ENCODE measurements at places on chromosomes 1 and 21. TPM values are rescaled to one million over a fixed set of nuclear protein-coding genes. Genes with fewer than 3 reads are reported as not detected.
A peak's percentile ranks its signal among the peaks of the same experiment; 100 is the strongest.

RHOC gene
- total RNA-seq: 423 TPM

C21orf58 gene
- 11.5 TPM for total RNA-seq

SHE gene
- total RNA-seq: not detected

CNR2 gene
- not detected for total RNA-seq

TSSK3 gene
- total RNA-seq: not detected

GRCh38 chr1:204437796-204438570 is 26.4 kb upstream of the PPP1R15B start:
- DNase-seq: no peak

- no peak for DNase-seq
These were observed 11.8 kb upstream of the TRIM17 start for GRCh38 chr1:228428412-228428811.

GRCh38 chr1:210371916-210372315 is 43.2 kb downstream of the HHAT start:
- no peak for DNase-seq

DNA sequence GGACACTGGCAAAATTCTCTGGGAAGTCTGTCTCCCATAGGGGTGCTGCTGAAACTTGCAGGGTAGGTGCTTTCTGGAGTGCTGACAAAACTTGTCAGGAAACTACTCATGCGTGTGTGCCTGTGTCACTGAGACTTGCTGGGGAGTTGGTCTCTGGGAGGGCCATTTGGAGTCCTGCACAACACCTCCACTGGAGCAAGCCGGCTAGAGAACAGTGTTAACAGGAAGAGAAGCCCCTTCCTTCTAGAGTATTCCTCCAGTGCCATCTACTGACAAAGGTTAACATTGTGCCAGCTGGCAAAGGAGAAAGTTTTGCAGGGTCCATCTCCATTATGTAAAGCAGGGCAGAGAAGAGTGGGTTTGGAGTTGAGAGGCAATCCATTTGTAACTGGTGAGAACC is 30.0 kb downstream of the ZMYM4 start:
- peak; percentile 28 for DNase-seq

- DNase-seq: peak; percentile 61
These were observed 33.3 kb downstream of the ALG14 start for GRCh38 chr1:95039360-95040031.

- DNase-seq: peak; percentile 36
These were observed 15.3 kb upstream of the PLA2G4A start for GRCh38 chr1:186813420-186813819.

DNA sequence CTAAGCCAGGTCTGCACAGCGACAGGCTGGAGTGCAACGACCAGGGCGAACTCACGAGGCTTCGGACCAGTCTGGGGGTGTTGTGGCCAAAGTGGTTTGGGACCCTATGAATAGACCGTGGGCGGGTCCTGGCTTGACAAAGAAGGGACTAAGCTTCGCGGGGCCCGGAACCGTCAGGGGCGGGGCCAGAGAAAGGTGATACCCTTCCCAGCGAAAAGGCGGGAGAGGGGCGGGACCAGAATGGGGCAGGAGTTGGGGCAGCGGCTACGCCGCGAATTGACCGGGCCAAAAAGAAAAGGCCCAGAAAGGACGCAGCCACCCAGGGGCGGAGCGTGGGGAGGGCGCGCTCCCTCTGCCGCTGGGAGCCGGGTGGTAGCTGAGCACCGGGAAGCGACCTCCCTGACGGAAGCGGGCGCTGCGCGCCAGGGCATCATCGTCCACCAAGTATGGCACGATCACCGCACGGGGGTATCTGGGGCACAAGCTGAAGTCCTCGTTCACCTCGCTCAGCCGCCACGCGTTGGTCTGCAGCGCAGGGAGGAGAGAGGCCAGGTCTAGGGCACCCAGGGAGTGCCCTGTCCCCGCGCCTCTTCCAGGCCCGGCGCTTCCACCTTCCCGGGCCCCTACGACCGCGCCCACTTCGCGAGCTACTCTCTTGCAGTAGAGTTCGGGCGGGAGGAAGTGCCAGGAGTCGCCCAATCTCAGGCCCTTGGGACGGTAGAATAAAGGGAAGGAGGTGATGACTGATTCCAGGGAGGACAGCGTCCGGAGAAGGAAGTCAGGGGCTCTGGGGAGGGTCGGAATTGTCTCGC is 6.7 kb upstream of the FAM167B start:
- DNase-seq: no peak

- no peak for DNase-seq
These were observed 43.1 kb downstream of the KCNA2 start for GRCh38 chr1:110563089-110563488.

GRCh38 chr1:36913016-36913415 is 121.3 kb downstream of the GRIK3 start:
- DNase-seq: no peak

- no peak for DNase-seq
These were observed 42.6 kb downstream of the DNM3 start for GRCh38 chr1:171883849-171884248.

DNA sequence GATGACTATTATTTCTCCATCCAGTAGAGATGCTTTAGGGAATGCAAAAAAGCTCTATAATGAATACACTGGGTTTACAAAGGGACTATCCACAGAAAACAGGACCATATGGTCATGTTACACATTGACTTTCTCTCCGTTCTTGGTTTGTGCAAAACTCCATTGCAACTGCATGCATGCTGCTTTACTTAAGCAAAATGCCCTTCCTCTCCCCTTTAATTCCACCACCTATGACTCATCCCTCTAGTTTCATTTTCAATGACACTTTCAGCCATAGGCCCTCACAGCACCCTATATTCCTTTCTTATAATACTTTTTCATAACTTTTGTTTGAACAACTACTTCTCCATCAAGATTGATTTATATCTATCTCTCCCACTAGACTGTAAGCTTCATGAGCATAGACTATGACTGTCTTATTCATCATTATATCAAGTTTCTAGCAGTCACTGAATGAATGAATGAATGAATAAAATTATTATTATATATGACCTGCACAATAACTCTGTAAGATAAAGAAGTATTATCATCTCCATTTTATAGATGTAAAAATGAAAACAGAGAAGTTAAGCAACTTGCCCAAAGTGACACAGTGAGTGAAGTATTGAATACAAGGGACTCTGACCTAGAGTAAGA is 248.9 kb downstream of the PLPP3 start:
- peak; percentile 66 for DNase-seq

- DNase-seq: no peak
These were observed 66.8 kb downstream of the CAPZB start for GRCh38 chr1:19418503-19418971.

DNA sequence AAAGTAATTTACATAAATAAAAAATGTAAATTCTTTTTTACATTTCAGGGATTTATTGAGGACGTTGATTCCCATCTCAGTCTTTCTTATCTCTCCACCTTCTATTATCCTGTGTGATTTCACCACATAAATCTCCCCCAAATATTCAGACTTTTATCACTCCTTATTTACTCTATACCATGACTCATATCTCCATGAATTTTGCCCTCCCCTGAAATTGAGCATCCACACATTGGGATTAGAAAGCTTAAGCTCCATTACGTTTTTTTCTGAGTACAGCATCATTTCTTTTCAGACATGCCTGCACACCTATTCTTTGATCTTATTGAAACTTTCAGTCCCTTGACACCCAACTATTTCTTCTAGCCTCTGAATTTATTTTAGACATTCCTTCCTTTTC is 111.2 kb downstream of the IFI44 start:
- peak; percentile 27 for DNase-seq

GRCh38 chr1:183228347-183229220 is 42.5 kb downstream of the LAMC2 start:
- no peak for DNase-seq

- DNase-seq: no peak
These were observed 89.2 kb downstream of the TTLL7 start for GRCh38 chr1:83909687-83910086.

GRCh38 chr1:111717450-111717849 is 21.7 kb downstream of the INKA2 start:
- DNase-seq: no peak

GRCh38 chr21:45724994-45725843 is 81.7 kb downstream of the PCBP3 start:
- no peak for DNase-seq

DNA sequence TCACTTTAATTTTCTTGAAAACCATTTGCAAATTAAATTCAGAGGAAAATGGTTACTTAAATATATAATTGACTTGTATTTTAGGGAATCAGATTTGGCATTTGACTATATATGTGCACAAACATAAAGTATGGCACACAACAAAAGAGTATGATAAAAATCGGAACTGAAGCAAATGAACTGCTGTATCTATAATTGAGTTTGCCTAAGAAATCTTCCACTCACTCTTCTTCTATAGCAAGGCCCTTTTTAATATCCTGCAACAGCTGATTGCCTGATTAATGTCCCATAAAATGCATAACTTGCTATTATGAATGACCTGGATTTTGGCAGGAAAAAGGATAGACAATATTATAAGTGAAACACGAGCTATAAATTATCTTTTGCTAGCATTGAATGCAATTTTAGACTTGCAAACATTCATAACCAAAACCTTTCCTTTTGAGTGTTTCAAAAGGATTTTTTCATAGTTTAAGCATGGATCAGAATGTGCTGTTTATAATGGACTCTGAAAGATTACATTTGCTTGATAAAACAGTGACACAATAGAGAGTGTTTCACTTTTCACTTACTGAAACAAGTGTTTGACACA is 2204.3 kb downstream of the MRPL39 start:
- no peak for DNase-seq

GRCh38 chr1:93937997-93938396 is 28.8 kb upstream of the GCLM start:
- no peak for DNase-seq

- DNase-seq: no peak
These were observed 124.6 kb downstream of the NRDC start for GRCh38 chr1:51753969-51754368.

DNA sequence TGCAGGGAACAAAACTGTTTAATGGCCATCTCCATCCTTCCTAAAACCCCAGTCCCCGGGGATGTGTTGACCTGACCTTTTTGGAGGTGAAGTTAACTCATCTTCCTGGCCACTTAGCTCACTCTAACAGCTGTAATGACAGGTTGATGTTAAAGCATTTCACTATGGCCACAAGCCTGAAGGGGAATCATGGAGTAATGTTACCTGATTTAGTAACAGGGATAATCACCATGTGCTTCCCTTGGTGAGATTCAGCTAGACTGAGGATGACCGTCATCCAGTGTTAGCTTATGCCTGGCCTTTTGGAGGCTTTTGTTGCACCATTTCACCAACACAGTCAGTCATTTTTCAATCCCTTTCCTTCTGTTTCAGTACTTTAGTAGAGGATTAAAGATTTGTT is 64.3 kb upstream of the RAVER2 start:
- DNase-seq: no peak

- no peak for DNase-seq
These were observed 380.1 kb upstream of the SPAG17 start for GRCh38 chr1:118564961-118565703.

- DNase-seq: peak; percentile 35
These were observed 6.3 kb downstream of the TTC3 start for GRCh38 chr21:37079211-37079824.

- no peak for DNase-seq
These were observed 75.6 kb upstream of the SLFNL1 start for GRCh38 chr1:41097105-41097504.

- peak; percentile 93 for DNase-seq
These were observed 31.7 kb downstream of the IFNGR2 start for GRCh38 chr21:33434770-33435360.

GRCh38 chr1:44926311-44926781 is 60.0 kb downstream of the EIF2B3 start:
- DNase-seq: no peak

GRCh38 chr1:103561643-103562395 is 9.6 kb upstream of the AMY2B start:
- DNase-seq: no peak
